HFFc6 (cell line): ENCODE measurements at places on chromosomes 6 and 20. TPM values are rescaled to one million over a fixed set of nuclear protein-coding genes. Genes with fewer than 3 reads are reported as not detected.

Gene LY6G6D
- not detected in 3 replicates for total RNA-seq

Gene KHDC1L
- 0.41 TPM in 1 of 3 replicates, not detected in the others for total RNA-seq

Gene REM1
- total RNA-seq, result not detected in 3 replicates

Gene PROKR2
- total RNA-seq, result not detected in 3 replicates

Gene SEMG1
- total RNA-seq, result not detected in 3 replicates

GRCh38 chr6:84119277-84119676 lies 85.7 kb downstream of the MRAP2 start:
- no peak overlapping the region for H3K4me3 ChIP-seq
- H3K27me3 ChIP-seq, result no peaks in the 10 kb centered on the region; the same call in 1 of the 2 replicates
- peaks cover 4% of the 10 kb centered on the region; the same call in 1 of the 2 replicates for H3K36me3 ChIP-seq
- H3K27ac ChIP-seq, result no peak overlapping the region
- no peak for DNase-seq

DNA sequence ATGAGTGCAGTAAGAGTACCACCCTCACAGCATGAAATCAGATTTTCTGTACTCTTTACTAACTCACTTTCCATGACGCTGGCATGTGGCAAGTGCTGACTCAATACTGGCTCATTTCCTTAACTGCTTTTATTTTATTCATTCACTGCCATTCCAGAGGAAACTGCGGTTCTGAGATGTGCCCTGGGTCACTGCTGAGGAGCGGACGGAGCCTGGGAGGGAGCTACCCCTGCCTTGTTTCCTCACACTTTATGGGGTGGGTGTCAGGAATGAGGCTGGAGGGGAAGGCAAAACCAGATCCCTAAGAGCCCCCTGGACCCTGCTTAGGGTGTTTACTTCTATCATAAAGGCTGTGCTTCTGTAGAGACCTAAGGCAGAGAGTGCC lies 14.4 kb downstream of the NT5E start:
- DNase-seq, result peak; percentile 96
- H3K4me1 ChIP-seq, result peaks cover 98% of the 10 kb centered on the region
- H3K27ac ChIP-seq, result peak overlapping the region; percentile 98
- peak overlapping the region; percentile 81 for H3K4me3 ChIP-seq
- H3K27me3 ChIP-seq, result peaks cover 4% of the 10 kb centered on the region
- peaks cover 39% of the 10 kb centered on the region for H3K36me3 ChIP-seq

DNA sequence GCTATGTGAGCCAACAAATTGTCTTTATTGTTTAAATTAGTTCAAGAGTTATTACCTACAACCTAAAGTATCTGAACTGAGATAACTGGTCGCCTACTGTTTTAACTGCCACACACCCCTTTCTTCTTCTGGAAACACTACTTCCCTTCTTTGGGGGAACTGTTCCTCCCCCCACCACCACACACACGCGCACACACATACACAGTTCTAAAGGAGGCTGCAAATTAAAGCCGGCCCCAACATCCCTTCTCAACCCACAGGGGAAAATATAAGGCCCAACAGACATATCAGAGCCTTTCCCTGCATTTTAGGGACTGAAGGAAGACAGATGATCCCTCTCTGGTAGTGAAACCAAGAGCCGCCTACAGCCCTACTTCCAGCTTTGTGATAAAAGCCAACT lies 348.0 kb upstream of the JARID2 start:
- DNase-seq, result no peak
- H3K4me1 ChIP-seq, result no peaks in the 10 kb centered on the region
- H3K27ac ChIP-seq, result no peak overlapping the region
- peaks cover 1% of the 10 kb centered on the region for H3K27me3 ChIP-seq

GRCh38 chr6:167708501-167709094 lies 118.1 kb upstream of the AFDN start:
- H3K36me3 ChIP-seq, result peaks cover 8% of the 10 kb centered on the region; the same call in 1 of the 2 replicates
- H3K27ac ChIP-seq, result no peak overlapping the region
- H3K4me1 ChIP-seq, result no peaks in the 10 kb centered on the region
- peaks cover 2% of the 10 kb centered on the region; the same call in 1 of the 2 replicates for H3K27me3 ChIP-seq
- no peak overlapping the region for H3K4me3 ChIP-seq
- DNase-seq, result no peak

DNA sequence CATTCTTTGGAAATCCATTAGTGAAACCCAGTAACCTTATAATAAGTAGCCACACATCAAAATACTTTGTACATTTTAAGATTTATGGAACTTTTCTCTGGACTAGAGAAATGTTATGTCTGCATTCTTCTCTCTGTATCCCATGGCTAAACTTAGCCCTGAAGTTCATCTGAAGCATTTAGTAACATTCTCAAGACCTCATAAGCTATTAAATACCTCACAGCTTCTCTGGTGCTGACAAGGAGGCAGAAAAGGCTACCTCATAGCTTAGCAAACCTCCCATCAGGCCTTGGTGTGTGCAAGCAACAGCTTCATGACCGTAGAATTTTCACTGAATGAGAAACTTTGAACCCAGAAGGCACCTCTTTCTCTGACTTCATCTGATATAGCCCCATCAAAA lies 38.9 kb upstream of the HDGFL1 start:
- no peaks in the 10 kb centered on the region for H3K36me3 ChIP-seq
- no peaks in the 10 kb centered on the region for H3K4me1 ChIP-seq
- no peaks in the 10 kb centered on the region for H3K27me3 ChIP-seq
- H3K27ac ChIP-seq, result no peak overlapping the region

- H3K4me1 ChIP-seq, result peaks cover 5% of the 10 kb centered on the region; the same call in 1 of the 2 replicates
- H3K4me3 ChIP-seq, result no peak overlapping the region
Observed at GRCh38 chr20:3080939-3081388, 3.6 kb downstream of the AVP start.

GRCh38 chr20:59664421-59664941 lies 60.1 kb downstream of the PHACTR3 start:
- no peaks in the 10 kb centered on the region for H3K4me1 ChIP-seq
- no peaks in the 10 kb centered on the region; the same call in 1 of the 2 replicates for H3K27me3 ChIP-seq
- DNase-seq, result no peak
- H3K36me3 ChIP-seq, result peaks cover 6% of the 10 kb centered on the region; the same call in 1 of the 2 replicates
- no peak overlapping the region for H3K27ac ChIP-seq
- no peak overlapping the region for H3K4me3 ChIP-seq
